Stimulated activated CD8-positive, alpha-beta memory T cell treated with anti-CD3 and anti-CD28 coated beads, Interleukin-15, amount 100 ng/mL, for 4 hours (primary cell): ENCODE measurements at places on chromosomes 7 and 10.

- DNase-seq = no peak
Measured at GRCh38 chr7:121479466-121479865, 83.4 kb upstream of the FAM3C start.

DNA sequence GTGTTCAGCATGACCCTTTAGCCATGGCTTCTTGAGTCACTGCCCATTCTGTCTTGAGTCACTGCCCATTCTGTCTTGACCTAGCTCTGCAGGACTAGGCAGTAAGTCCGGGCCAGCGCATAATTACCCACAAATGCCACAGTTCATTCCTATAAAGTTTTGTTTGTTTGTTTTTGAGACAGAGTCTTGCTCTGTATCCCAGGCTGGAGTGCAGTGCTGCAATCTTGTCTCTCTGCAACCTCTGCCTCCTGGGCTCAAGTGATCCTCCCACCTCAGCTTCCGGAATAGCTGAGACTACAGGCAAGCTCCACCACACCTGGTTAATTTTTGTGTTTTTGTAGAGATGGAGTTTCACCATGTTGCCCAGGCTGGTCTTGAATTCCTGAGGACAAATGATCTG is 32.7 kb upstream of the TARP start:
- DNase-seq = no peak

GRCh38 chr7:148484486-148484885 is 106.1 kb upstream of the C7orf33 start:
- DNase-seq = no peak

- DNase-seq = no peak
Measured at GRCh38 chr10:73209705-73210104, 37.4 kb downstream of the DNAJC9 start.

- DNase-seq = no peak
Measured at GRCh38 chr10:18059826-18060559, 80.2 kb upstream of the CACNB2 start.

DNA sequence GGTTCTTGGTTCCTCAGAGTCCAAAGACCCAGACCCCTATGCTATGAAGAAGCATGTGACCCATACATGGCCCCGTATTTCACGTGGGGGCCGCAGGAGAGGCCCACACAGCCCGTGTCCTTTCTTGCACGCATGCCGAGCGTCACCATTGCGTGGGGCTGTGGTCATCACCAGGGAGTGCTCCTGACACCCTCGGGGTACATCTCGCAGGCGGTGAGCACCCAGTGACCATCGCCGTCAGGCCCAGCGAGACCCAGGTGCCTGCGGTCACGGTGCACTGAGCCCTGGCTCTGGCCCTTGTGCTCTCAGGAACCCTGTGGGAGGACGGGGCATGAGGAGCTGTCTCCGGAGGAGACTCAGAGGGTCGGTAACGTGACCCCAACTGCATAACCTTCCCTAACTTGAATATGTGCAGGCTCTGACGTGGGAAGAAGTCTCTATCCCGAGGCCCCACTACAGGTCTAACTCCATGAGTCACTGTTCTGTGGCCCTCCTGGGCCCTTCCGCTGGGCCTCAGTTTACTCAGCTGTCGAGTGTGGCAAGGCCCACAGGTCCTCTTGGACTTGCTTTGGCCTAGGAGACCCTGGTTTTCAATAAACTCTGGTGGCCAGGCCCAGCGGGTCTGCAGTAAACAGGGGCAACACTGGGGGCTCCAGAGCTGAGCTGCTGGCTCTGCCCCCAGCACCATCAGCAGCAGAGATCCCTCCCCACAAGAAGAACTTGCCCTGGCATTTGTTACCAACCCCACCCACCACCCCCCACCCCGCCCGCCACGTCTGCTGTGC is 503.9 kb downstream of the PTPRN2 start:
- no peak for DNase-seq

DNA sequence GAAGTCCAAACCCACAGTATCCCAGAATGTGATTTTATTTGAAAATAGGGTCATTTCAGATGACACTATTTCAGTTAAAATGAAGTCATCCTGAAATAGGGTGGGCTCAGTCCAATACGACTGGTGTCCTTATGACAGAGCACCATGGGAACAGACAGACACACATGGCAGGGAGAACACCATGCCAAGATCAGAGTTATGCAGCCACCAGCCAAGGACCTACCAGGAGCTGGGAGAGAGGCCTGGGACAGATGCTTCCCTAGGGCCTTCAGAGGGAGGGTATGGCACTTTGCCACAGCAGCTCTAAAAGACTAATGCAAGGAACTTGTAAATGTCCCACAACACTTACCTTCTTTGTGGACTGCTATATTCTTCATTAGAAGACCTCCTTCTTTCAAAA is 226.5 kb downstream of the NEBL start:
- DNase-seq = no peak

DNA sequence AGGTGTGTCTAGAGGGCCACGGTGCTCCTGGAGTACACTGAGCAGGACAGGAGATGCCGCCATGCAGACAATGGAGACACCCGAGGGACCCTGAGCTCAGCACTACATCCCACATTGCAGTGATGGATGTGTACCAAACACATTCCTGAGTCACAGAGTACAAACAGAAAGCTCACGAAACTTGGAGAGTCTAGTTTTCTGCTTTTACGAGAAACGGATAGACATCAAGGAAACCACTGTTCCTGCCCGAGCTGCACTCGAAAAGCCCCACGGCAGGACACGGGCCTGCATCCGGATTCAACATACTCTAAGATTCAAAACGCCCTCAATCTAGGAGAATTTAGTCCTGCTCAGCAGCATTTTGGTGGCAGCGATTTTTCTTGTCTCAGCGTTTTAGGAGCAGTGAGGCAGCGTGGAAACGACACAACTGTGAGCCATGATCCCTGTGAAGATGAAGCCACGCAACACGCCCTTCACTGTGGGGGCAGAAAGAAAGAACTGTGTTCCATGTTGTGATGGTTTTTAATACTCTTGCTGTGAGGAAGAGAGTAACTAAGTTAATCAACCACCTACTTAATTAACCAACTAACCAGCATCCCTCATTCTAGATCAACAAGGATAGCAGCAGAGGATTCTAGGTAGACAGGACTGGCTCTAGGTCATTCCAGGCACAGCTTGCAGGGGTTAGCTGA is 3.2 kb downstream of the TNS3 start:
- DNase-seq = no peak

DNA sequence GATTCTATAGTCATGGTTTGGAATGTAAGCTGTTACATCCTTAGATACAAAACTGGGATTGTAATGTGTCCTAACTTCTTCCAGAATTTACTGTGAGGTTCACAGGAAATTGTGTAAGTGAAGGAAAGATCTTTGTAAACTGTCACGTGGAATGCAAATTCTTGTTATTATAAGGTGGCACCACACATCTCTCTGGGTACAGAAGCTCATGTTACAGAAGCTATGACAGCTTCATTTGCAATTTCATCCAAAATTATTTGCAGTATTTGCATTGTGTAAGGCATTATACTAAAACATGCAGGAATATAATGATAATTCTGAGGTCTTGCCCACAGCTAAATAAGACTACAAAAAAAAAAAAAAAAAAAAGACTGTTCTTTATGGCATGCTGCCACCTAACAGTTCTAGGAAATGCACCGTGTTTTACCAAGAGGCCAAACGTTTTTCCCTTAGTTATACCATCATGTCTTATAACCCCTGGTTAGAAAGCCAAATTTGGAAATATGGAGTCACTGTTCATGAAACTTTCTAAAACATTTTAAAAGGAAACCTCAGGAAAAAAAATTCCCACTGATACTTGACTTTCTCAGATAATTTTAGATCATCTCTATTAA is 17.6 kb downstream of the MINDY3 start:
- DNase-seq = no peak

DNA sequence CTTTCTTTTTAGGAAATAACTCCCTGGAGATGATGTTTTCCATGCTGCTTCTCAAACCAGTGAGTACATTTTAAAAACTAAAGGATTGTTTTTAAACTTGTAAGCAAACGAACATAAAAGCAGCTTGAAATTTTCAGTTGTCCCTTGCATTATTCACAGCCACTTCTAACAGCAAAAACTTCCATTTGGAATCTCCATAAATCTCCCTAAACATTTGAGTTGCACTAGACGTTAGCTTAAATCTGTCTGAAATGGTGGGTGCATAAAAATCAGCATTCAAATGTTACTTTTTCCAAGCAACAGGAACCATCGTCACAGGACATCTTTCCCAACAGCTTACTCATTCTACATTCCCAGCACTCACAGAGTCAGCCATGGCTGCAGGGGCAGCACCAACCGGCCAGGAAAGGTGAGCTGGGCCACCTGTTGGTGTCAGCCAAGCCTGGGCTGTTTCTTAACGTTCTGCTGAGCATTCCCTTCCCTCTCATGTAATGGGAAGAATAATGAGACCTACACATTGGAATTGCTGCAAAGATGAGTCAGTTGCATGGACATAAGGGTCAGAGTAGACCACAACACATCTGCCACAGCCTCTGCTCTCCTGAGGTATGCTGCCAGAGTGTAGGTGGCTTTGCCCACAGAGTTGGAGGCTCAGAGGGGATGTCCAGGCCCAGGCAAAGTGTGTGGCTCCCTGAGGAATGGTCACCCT is 163.2 kb downstream of the TNS3 start:
- DNase-seq = no peak

- DNase-seq = no peak
Measured at GRCh38 chr10:13100349-13101294, 659 bp downstream of the OPTN start.

DNA sequence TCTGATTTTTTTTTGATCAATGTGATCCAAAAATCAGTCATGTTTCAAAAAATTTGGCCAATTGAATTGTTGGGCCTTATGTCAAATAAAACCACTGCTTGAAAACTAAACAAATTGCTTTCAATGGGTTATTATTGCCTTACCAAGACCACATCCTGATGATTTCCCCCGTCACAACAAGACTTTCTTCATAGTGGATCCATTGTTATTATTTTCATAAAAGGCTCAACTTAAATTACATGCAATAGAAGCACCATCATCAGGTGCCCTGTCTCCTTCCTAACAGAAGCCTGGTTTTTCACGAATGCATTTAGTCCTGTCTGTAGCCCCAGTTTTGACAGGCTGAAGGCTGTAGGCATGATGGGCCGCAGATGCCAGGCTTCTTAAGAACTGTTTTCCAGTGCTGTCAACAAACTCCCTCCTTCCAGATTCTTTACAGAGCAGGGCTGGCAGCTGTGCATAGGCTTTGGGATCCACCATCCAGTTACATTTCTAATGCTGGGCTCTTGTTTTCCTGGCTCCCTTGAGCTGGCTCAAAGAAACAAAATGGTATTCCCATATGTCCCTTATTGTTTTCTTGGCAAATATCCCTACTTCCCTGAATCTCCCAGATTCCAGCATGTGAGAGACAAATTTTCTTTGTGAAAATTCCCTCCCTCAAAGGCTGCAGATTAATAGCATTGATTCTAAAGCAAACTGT is 302.0 kb downstream of the TWIST1 start:
- DNase-seq = no peak

GRCh38 chr7:130349911-130350782 is 5.5 kb downstream of the CPA5 start:
- no peak for DNase-seq

GRCh38 chr7:151503902-151504714 is 15.6 kb downstream of the RHEB start:
- DNase-seq = no peak

GRCh38 chr7:95690367-95690947 is 81.9 kb upstream of the DYNC1I1 start:
- DNase-seq = no peak

DNA sequence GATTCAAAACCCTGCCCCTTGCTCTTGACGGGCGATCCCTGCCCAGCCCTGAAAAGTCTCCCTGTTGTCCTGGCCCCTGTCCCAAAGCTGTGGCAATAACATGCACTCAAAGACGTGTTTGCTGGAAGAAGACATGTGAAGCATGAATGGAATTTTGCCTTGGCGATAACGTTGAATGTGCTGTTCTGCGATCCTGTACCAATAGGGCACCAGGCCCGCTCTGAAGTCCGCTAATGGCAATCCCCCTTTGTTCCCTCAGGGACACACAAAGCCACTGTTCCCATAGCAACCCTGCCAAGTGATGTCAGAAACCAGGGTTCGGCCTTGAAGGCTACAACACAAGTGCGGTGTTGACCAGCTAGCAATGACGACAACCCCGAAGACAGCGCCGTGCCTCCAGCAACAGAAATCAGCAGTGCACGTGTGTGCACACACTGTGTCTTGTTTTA is 284.6 kb downstream of the KLF6 start:
- DNase-seq = no peak

GRCh38 chr10:26173837-26174236 is 42.7 kb upstream of the GAD2 start:
- DNase-seq = no peak

DNA sequence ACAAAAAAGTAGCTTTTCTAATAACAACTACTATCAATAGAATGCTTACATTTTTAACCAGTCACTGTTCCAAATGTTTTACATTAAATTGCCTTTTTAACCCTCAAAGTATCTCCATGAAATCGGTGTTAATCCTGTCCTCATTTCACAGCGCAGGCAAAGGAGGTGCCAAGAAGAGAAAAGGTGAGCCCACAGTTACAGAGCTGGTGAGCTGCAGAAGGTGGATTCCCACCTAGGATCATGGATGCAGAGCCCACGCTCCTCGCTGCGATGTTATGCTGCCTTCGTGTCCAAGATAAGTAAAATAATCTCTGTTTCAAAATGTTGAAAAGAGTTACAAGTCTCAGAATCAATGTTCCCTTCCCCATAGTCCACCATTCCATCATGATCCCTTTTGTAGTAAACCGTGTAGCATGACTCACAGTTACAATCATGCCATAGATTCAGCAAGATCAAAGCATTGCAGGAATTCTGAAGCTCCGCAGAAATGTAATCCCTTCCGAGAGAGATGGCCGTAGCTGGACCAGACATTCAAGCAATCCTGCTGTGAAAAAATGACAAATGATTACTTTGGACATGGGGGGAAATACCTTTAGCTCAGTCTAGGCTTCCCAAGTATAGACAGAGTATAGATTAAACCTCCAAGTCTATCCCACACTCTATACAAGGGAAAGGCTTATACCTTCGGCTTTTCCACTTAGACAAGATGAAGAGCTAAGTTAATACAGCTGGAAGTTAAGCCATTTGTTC is 394.7 kb upstream of the AKR1E2 start:
- no peak for DNase-seq

- no peak for DNase-seq
Measured at GRCh38 chr7:17474724-17475344, 176.4 kb downstream of the AHR start.

GRCh38 chr7:79452032-79452494 is 1.4 kb downstream of the MAGI2 start:
- DNase-seq = peak; percentile 3

DNA sequence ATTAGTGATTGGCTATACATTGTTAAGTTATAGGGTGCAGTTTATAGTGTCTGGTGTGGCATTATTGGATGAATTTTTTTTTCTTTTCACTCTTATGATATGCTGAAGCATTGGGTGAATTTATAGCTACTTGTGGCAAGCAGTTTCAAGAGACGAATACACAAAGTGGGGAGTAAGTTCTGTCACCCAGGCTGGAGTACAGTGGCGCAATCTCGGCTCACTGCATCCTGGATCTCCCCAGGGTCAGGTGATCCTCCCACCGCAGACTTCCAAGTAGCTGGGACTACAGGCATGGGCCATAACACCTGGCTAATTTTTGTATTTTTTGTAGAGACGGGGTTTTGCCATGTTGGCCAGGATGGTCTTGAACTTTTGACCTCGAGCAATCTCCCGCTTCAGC is 6.3 kb upstream of the SIRT1 start:
- no peak for DNase-seq
